ENCODE measurements at places on chromosomes 1 and 21.

DNA sequence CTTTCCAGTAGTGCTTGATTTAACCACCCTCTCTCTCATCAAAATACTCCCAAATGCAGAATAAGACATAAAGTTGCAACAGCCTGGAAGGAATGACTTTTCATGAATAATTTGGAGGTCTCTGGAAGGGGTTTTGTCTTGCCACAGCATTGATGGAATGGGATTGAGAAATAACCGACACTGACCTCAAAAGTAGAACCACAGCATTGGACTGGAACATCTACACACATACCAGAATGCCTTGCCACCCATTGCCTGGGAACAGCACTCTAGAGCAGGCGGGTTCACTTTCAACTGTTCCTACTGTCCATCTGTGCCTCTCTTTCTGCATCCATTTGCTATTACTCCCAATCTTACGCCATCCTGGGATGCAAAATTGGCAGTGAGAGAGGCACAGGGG, 149.1 kb upstream of the USP24 start:
- no peak for DNase-seq

GRCh38 chr1:29100487-29100886, 23.2 kb downstream of the TMEM200B start:
- DNase-seq = no peak

DNA sequence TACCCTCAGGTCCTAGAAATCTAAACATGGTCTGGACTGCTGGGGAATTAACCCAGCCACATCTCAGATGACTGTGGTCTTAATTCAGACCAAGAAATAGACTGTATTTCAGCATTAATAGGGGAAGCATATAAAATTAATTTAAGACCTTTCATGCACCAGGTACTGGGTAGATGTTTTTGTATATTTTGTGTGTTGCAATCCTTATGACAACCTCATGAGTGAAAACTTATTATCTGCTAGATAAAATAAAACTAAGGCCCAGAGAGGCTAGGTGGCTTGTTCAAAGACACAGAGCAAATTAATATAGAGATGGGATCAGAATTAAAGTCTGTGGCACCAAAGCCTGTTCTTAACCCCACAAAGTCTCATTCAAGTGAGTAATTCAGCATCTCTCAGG, 40.1 kb downstream of the OPTC start:
- DNase-seq = no peak

DNA sequence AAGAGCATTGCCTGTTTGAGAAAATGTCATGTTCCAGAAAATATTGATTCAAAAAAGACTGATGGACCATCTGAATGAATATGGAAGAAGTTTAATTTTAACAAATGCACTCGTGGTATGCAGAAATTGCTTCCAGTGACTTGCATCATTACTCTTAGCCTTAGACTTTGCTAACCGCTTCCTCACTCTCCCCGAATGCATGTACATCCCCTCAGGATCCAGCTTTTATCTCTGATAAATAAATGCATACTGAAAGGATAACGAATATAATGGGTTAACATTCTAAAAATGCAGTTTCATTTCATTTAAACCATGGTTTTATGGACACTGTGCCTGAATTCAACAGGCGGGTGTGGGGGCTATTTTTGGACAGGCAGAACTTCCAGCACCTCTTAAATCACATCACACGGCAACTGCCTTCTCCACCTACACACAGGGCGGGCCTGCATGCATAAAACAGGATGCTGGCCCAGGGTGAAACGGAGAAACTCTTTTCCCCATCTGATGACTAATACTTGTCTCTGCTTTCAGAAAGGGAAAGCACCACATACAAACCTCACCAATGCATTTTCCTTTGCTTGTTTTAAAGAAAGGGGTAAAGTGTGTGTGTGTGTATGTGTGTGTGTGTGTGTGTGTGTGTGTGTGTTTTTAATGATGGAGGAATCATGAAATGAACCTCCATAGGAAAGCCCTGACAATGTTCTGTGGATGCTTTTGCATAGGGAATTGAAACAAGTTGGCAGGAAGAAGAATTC, 48.7 kb downstream of the SPAG17 start:
- no peak for DNase-seq

- DNase-seq = no peak
Observed at GRCh38 chr1:202968895-202969295, 1.8 kb upstream of the CYB5R1 start.

GRCh38 chr1:56534130-56534651, 45.2 kb downstream of the PLPP3 start:
- DNase-seq = no peak

DNA sequence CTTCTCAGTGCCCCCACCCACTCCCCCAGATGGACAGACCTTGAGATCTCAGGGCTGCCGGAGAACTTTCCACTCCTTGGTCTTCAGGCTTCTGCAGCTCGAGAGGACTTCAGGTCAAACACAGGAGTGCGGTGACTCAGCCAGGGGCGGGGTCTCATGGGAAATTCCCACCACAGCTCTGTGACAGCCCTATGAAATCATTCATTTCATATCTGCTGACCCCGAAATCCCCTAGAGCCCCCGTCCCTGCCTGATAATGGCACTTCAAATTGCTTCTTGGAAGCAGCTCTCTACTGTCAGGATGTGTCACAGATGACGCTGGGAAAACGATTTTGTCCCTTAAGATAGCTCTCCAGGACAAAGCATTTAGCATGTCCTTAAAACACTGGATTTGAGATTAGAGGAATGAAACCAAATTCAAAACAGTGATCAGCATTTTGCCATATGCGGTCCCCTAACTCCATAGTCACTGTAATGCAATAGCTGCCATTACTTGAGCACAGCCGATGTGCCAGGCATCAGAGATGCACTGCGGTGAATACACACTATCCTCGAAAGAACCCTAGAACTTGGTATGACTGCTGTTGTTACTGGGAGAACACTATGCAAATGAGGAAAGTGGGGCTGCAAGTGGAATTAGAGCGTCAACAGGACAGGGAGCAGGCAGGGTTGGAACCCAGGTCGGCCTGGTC, at the start of gene TNFRSF9:
TNFRSF9 (minus strand) TSS at position 95 of the 692 bp plus-strand sequence. CDS start 845 bp downstream, outside the sequence.
- no peak for DNase-seq

GRCh38 chr21:36155603-36156338, 853 bp upstream of the DOP1B start:
- DNase-seq = no peak

GRCh38 chr1:202016022-202016810, 5.8 kb downstream of the ELF3 start:
- DNase-seq = no peak

DNA sequence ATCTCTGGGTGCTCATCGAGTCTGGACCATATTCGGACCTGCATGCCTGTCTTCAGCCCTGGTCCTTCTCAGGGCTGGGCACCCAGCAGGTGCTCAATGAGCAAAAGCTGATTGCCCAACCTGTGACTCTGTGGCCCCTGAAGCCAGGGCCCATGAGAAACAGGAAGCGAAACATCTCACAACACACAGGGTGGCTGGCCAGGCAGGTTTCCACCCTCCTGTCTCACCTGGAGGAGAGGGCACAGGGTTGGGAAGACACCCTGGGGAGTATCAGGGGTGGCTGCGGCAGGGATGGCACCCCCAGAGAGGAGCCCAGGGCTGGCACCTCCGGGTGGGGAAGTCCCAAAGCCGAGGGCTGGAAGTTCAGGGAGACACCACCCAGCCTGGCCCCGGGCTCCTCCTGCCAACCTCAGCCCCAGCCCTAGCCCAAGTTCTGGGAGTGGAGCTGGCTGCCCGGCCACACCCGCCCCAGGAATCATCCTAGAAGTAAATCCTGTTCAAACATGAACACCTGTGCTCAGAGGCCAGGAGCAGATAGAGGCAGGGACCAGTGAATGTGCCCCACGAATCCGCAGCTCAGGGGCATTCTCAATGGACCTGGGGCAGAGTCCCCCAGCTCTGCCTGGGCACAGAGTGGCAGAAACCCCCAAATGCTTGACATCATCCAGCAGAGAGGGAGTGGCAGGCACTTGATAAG, 54.6 kb downstream of the RAP1GAP start:
- no peak for DNase-seq

GRCh38 chr1:228162286-228163006, 3.2 kb upstream of the IBA57 start:
- no peak for DNase-seq

GRCh38 chr1:70284366-70284765, 63.2 kb downstream of the SRSF11 start:
- no peak for DNase-seq

GRCh38 chr1:5221451-5221850, 567.0 kb downstream of the AJAP1 start:
- DNase-seq = no peak

GRCh38 chr1:28313702-28314546, 14.9 kb upstream of the MED18 start:
- no peak for DNase-seq

DNA sequence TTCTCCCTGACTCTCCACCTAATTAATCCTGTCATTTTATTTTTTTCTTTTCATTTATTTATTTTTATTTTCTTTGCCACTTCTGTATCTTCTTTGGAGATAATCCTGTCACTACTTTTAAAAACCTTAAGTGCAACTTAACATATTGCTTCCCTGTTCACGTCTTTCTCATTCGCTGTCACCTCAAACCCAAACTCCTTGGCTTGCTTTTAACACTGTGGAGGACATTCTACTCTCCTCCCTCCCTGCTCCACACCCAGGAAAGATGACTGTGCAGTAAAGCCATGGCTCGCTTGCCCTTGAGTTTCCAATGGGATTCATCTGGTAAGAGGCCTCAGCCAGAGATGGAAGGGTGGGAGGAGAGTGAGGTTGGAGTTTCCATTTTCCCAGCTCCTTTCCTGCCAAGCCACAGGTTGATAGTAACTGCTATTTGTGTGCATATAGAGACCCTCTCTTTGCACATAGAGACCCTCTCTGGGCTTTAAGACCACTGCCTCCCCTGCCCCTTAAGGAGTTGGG, 6.4 kb upstream of the BRWD1 start:
- DNase-seq = no peak

GRCh38 chr1:206037581-206037980, 13.9 kb upstream of the CTSE start:
- no peak for DNase-seq

DNA sequence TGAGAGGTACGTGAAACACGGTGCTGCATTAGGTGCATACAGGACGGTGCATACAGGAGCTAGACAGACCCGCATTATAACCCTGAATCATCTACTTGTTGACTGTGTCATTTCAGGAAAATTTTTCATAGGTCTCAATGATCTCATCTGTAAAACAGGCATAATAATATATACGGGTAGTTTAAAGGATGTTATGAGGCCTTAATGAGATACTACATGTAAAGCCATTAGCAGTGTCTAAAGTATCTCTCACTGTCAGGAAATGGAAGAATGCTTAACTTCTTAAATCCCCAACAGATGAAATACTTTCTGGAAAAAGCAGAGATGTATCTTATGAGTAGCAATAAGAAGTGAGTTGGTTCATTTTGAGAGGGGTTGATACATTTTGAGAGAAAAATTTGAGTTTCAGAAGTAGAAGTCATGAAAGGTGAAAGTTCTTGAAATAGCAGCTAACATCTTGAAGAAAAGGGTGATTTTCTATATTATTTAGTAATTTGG, 669.6 kb downstream of the PTPRC start:
- DNase-seq = no peak

DNA sequence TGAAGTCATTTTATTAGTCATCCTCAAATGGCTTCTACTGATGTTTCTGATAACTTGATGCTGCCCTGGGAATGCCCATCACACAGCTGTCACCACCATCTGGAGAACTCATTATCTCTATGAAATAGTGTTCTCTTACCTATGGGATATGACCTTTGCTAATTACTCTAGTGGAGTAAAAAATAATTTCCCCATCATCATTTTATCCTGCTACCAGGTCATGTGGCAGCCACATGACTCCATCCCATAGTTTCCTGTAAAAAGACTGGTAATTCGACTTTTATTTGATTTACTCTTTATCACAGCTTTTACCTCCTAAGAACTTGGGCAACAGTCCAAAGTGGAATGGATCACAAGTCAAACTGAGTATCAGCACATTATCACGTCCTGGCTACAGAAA, 76.1 kb upstream of the USP25 start:
- no peak for DNase-seq

DNA sequence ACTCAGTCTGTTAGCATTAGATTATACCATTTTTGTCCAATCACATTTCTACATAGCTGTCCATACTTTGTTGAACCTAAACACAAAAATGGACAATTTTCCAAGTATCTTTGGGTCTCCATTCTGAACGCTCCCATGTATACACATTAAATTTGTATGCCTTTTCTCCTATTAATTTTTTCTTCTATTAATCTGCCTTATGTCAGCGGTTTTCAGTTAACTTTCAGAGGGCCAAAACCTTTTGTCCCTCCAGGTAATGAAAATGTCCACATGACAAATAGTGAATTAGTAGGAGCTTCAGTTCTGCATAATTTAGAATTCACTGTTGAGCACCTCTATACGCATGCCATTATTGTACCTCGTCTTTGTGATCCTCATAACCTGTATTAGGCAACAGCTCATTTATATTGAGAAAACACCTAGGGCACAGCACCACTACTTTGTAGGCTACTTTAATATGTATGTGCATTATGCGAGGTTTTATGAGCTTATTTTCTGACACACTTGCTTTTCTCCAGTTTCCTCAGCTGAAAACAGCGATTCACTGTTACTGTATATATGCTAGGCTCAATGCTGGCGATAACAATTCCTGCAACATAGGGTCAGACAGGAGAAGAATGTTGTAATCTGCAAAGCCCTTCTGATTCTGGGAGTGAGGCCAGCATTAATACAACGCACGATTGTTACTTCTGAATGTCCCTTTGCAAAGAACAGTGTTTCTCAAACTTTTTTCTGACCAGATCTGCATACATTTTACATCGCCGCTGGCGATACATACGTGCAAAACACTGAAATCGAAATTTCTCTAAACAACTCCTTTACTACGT, 1.1 kb upstream of the ABCD3 start:
- DNase-seq = no peak

- peak; percentile 3 for DNase-seq
Observed at GRCh38 chr1:50873458-50874187, 86.4 kb downstream of the FAF1 start.

GRCh38 chr1:103171041-103171590, 62.8 kb upstream of the COL11A1 start:
- DNase-seq = no peak

DNA sequence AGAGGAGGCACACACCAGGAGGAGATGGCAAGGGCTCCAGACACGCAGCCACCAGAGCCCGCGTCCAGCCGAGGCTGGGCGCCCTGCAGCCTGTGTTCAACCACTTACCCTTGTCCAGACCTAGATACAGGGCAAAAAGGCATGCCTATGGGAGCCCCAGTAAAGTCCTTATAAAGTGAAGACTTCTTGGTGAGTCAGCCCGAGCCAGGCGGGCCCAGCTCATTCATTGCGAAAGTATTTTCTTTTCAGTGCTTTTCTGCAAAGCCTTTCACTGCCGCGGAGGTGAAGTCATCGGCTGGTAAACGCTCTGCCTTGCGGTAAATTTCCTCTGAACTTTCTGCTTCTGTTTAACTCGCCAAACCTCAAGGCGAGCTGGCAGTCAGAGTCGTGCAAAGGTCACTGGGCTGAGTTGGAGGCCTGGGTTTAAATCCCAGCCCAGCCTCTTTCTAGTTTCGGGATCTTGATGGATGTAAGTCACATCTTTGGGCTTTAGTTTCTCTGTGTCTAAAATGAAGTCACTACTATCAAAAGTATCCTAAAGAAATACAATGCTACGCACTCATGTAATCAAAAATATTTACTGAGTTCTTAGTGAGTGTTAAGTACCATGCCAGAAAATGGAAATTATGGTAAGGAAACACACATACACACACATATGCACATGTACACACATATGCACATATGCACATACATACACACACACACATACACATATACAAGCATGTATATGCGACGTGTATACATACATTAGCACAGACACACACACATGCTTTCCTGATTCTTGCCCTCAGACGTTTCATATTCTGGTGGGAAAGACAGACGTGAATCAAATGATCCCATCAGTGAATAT, 54.7 kb upstream of the IFFO2 start:
- DNase-seq = peak; percentile 84

GRCh38 chr1:227032396-227032795, 92.3 kb downstream of the COQ8A start:
- no peak for DNase-seq
